ENCODE measurements at places on chromosomes 12 and 14.

DNA sequence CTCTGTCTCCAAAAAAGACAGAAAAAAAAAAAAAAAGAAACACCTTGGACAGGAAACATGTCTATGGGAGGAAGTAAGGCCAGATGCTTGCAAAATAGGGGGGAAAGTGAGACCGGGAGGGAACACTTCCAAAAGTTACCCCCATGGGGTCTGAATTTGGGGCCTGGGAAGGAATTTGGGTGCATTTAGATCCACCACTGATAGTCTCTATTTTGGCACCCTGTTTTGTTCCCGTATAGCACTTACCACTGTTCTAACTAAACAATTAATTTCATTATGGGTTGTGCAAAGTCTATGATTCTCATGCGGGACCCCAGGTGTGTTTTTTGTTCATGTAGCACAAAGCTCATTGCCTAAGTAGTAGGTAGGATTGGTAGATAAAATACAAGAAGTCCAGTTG is 1.4 kb upstream of the MLEC start:
- DNase-seq: no peak

DNA sequence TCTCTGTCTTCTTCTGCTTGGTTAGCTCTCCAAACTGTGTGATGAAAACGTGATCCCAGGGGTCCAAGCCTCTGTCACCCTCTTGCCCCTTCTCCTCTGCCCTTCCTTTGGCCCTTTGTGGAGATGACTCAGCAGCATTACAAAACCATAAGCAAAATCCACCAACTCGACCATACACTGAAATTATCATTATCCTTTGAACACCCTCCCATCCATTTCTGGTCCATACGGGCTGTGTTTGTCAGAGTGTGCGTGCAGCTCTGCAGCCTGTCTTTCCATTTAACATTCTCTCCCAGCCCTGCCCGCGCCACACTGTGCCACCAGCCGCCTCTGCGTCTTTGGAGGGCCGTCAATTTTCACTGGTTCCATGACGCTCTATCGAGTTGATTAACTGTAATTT is 69.2 kb downstream of the SLC25A47 start:
- DNase-seq: no peak

- no peak for DNase-seq
Measured at GRCh38 chr12:123550700-123551099, 17.2 kb upstream of the RILPL1 start.

DNA sequence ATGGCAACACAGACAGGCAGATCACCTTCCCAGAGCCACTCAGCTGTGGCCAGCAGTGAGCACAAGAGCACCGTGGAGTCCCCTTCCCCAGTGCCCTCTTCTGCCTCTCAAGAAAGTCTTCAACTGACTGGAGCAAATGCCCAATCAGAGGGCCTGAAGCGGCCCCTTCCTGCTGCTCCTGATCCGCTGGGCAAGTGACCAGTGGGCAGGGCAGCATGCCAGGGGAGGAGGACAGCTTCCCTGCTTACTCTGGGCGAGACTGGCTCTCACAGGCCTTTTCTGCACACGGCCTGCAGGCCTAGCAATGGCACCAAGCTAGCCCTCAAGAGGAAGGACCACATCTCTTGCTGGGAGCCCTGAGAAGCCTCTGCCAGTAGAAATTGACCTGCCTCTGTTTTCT is 890 bp downstream of the KRT71 start:
- no peak for DNase-seq

- no peak for DNase-seq
Measured at GRCh38 chr14:45177076-45177475, 41.3 kb downstream of the FANCM start.

GRCh38 chr12:47407463-47408129 is 298.2 kb downstream of the RPAP3 start:
- DNase-seq: no peak

DNA sequence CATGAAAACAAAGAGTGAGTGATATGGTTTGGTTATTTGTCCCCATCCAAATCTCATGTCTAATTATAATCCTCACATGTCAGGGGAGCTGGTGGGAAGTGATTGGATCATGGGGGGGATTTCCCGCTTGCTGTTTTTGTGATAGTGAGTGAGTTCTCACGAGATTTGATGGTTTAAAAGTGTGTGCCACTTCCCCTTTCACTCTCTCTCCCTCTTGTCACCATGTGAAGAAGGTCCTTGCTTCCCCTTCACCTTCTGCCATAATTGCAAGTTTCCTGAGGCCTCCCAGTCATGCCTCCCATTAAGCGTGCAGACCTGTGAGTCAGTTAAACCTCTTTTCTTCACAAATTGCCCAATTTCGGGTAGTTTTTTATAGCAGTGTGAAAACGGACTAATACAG is 2.1 kb upstream of the ATXN7L3B start:
- DNase-seq: no peak

- DNase-seq: no peak
Measured at GRCh38 chr12:2163177-2163941, 110.6 kb downstream of the CACNA1C start.

DNA sequence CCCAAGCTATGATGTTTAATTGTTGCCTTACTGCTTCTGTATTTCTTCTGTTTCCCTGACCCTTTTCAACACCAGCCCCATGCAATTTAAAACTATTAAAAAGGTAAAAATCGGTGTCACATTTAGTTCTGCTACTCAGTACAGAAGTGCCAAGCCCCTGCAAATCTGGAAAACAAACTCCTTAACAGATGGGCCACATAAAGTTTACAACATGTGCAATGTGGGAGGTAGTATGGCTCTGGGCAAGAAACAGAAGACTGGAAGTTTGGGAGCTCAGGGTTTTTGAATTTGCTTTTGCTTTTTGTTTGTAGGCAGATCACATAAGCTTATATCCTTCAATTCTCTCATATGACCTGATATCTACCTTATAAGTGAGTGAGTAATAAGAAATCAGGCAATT is 404.0 kb upstream of the ATP2B1 start:
- DNase-seq: no peak

- no peak for DNase-seq
Measured at GRCh38 chr14:81385419-81385818, 14.7 kb downstream of the STON2 start.

- DNase-seq: no peak
Measured at GRCh38 chr12:118456741-118457140, 80.4 kb downstream of the SUDS3 start.

- DNase-seq: no peak
Measured at GRCh38 chr12:126108247-126108646, 1043.0 kb downstream of the AACS start.

DNA sequence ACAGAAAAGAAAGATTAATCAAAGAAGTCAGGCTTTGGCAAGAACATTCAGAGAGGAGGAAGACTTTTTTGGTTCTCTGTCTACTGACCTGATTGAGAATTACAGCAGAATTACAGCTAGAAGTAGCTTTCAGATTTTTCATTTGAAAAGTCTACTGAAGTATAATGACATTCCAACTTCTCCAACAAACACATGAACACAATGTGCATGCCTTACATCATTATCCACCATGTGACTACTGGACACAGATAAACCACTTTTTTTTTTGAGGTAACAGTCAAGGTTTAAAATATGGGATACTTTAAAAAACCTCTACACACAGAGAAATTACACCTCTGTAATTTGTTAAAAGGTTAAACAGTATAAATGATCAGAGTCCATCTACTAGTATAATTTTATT is 12.3 kb downstream of the BTBD7 start:
- DNase-seq: no peak

GRCh38 chr14:61368781-61369453 is 47.5 kb downstream of the PRKCH start:
- no peak for DNase-seq
